Sigmoid colon (tissue), 7 donors: ENCODE measurements at places on chromosomes 11 and 22. TPM values are rescaled to one million over a fixed set of nuclear protein-coding genes. Genes with fewer than 3 reads are reported as not detected.

- DNase-seq: no peak
- H3K4me3 ChIP-seq: no peak overlapping the region
- peaks cover 68% of the 10 kb centered on the region for H3K4me1 ChIP-seq
- no peaks in the 10 kb centered on the region for H3K36me3 ChIP-seq
- H3K27me3 ChIP-seq: no peaks in the 10 kb centered on the region
Measured at GRCh38 chr11:27233654-27234042, 129.4 kb downstream of the CCDC34 start.

GRCh38 chr11:3939211-3939610 lies 83.7 kb downstream of the STIM1 start:
- no peak overlapping the region for H3K27ac ChIP-seq
- H3K4me3 ChIP-seq: no peak overlapping the region
- peaks cover 36% of the 10 kb centered on the region for H3K4me1 ChIP-seq

The SPI1 gene
- total RNA-seq: 19.7 TPM

DNA sequence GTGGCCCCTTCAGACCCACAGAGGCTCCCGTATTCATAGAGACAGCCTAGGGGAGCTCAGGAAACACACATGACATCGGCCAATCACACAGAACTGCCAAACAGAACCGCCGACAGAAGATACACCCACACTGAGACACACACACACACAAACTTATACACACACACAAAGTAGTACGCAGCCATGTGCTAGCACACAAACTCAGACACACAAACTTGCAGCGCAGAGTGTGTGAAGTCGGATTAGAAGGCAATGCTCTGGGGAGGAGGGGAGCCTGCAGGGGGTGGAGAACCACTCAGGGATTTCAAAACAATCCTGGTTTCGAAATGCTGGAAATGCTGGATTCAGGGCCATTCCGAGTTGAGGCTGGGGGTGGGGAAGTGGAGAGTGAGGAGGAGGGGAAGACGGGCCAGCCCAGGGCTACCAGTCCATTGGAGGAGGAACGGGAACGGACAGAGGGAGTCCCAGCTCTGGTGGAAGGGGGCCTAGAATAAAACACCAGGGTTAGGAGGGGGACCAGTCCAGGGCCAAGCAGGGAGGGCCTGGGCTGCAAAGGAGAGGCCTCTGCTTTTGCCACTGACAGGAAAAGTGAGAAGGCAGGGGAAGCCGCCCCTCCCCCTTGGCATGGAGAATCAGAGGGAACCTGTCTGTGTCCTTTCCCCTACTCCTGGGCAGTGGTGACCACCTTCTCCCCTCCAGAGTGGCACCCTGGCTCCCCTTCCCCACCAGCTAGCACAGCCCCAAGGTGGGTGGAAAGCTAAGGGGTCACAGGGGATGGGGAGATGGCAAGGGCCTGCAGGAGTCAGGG lies 4.4 kb downstream of the BCL9L start:
- H3K4me3 ChIP-seq: peak overlapping the region; percentile 89
- H3K36me3 ChIP-seq: no peaks in the 10 kb centered on the region
- no peaks in the 10 kb centered on the region for H3K27me3 ChIP-seq
- DNase-seq: peak; percentile 93
- peaks cover 83% of the 10 kb centered on the region for H3K4me1 ChIP-seq
- peak overlapping the region; percentile 100 for H3K27ac ChIP-seq
